ENCODE measurements at places on chromosomes 13 and 19.

DNA sequence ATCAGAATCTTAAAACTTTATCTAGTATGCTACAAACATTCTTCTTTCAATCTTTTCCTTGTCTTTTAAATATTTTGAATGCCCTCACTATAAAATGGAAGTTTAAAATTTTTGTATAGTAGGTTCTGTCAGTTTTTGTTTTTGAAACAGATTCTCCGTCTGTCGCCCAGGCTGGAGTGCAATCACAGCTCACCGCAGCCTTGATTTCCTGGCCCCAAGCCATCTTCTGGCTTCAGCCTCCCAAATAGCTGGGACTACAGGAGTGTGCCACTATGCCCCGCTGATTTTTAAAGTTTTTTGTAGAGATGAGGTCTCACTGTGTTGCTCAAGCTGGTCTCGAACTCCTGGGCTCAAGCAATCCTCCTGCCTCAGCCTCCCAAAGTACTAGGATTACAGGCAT lies 20.7 kb downstream of the PHF11 start:
- DNase-seq: no peak

- no peak for DNase-seq
These were observed 18.9 kb downstream of the ZNF563 start for GRCh38 chr19:12314553-12314952.

DNA sequence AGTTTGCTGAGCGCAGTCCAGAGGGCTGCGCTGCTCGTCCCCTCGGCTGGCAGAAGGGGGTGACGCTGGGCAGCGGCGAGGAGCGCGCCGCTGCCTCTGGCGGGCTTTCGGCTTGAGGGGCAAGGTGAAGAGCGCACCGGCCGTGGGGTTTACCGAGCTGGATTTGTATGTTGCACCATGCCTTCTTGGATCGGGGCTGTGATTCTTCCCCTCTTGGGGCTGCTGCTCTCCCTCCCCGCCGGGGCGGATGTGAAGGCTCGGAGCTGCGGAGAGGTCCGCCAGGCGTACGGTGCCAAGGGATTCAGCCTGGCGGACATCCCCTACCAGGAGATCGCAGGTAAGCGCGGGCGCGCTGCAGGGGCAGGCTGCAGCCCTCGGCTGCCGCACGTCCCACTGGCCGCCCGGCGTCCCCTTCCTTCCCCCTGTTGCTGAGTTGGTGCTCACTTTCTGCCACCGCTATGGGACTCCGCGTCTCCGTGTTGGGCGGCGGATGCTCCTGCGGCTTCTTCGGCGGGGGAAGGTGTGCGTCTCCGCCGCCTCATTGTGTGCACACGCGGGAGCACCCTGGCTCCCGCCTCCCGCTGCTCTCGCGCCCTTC lies 772 bp downstream of the GPC6 start:
- DNase-seq: peak; percentile 65

DNA sequence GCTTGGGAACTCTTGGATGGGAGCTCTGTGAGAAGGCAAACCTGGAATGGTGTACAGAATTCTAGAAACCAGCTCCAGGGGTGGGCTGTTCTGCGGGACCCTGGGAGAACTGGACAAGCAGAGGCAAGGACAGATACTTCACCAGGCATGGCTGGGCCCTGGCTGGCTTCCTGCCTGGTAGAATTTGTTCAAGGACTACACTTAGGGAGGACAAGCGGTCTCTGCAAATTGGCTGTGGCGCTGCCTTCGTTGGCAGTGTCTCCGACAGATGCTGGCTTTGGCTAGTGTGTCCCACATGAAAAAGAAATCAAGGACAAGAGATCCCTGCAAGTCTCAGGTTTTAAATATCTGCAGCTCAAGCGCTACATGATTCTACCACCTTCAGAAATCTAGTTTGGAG lies 12.4 kb downstream of the CEBPG start:
- no peak for DNase-seq

DNA sequence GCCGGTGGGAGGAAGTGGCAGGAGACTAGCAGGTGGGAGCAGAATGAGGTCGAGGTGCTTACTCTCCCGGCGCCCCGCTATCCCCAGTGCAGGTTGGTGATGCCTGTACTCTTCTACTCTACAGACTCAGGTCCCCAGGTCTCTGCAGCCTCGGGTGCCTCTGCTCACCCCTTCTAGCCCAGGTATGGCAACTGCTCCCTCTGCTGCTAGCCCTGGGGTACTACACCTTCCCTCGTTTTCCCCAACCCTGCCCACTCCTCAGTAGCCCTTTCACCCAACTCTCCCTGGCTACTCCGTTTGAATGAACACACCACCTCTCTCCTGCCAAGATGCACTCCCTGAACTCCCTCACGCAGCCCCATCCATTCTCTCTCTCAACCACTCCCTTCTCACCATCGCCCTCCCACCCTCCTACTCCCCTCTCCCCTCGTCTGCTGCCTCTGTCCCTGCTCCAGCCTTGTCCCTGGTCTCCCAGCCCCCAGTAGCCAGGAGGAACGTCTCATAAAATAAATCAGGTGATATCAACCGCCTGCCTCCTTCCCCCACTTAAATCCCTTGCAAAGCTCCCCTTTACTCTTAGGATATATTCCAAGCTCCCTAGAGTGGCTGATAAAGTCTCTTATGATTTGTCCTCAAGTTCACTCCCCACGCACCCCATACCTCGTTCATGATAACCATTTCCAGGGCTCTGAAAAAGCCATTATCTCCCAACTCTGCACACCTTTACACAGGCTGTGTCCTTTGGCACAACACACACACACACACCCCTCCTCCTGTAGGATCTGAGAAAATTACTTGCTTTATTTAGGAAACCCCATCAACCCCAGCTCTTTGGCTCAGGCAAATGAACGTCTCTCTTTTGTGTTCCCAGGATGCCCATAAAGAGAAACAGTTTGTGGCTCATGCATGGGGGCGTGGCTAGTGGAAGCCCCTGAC lies 8.2 kb upstream of the MEIS3 start:
- DNase-seq: peak; percentile 62

- DNase-seq: no peak
These were observed 167.8 kb downstream of the ZNF536 start for GRCh38 chr19:30539981-30540380.

DNA sequence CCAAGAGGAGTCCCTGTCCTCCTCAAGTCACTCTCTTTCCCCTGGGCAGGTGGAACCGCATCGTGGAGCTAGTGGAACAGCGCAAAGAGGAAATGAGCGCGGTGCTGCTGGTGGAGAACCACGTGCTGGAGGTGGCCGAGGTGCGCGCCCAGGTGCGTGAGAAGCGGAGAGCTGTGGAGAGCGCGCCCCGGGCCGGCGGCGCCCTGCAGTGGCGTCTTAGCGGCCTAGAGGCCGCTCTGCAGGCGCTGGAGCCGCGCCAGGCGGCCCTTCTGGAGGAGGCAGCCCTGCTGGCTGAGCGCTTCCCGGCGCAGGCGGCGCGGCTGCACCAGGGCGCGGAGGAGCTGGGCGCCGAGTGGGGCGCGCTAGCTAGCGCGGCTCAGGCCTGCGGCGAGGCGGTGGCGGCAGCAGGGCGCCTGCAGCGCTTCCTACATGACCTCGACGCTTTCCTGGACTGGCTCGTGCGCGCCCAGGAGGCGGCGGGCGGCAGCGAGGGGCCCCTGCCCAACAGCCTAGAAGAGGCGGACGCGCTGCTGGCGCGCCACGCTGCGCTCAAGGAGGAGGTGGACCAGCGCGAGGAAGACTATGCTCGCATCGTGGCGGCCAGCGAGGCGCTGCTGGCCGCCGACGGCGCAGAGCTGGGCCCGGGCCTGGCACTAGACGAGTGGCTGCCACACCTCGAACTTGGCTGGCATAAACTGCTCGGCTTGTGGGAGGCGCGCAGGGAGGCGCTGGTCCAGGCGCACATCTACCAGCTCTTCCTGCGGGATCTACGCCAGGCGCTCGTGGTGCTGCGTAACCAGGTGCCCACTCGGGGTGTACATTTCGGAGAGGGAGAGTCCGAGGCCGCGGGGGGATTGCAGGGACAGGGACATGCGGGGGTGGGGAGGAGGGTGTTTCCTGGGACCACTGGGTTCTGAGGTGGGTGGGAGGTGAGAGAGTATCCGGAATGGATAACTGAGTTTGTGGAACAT lies 52.8 kb downstream of the SPTBN4 start:
- DNase-seq: peak; percentile 44

DNA sequence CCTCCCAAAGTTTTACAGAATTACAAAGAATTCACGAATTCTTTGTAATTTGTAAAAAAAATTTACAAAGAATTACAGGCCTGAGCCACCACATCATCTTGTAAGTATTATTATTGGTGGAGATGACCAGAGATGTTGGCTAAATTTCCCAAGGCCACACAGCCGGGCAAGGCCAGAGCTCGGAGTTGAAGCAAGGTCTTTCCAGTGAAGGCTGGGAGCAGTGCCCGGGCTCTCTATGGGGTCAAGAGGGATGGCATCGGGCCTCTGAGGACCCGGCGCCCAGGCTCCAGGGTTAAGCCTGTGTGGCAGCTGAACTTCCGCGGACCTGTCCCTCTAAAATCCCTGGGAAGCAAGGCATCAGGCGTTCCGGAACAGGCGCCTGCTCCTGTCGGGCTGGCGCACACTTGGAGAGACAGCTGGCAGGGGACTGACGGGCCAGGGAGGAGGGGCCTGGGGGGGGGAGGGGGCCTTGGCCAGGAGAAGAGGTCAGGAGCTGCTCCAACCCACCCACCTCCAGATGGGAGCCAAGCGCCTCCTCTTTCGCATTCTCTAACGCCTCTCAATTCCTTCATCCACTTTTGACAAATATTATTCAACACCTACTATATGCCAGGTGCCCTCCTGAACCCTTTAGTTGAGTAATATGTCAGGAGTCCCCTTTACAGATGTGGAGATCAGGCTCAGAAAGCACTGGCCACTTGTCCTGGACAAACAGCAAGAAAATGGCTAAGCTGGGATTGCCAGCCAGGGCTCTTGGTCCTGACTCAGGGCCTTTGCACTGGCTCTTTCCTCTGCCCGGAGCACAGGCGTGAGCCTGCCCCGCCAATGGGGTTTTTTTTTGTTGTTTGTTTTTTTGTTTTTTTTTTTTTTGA lies 36.8 kb upstream of the SEMA6B start:
- DNase-seq: no peak

GRCh38 chr19:11181488-11181887 lies 15.9 kb downstream of the KANK2 start:
- no peak for DNase-seq

DNA sequence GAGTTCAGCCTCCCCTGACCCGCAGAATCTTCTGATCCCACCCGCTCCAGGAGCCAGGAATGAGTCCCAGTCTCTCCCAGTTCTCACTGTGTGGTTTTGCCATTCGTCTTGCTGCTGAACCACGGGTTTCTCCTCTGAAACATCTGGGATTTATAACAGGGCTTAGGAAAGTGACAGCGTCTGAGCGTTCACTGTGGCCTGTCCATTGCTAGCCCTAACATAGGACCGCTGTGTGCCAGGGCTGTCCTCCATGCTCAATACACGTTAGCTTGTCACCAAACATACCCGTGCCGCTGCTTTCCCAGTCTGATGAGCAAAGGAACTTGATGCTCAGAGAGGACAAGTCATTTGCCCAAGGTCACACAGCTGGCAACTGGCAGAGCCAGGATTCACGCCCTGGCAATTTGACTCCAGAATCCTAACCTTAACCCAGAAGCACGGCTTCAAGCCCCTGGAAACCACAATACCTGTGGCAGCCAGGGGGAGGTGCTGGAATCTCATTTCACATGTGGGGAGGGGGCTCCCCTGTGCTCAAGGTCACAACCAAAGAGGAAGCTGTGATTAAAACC lies 1.1 kb upstream of the APOE start:
- DNase-seq: no peak

GRCh38 chr13:74452176-74452575 lies 318.0 kb upstream of the KLF12 start:
- peak; percentile 61 for DNase-seq

DNA sequence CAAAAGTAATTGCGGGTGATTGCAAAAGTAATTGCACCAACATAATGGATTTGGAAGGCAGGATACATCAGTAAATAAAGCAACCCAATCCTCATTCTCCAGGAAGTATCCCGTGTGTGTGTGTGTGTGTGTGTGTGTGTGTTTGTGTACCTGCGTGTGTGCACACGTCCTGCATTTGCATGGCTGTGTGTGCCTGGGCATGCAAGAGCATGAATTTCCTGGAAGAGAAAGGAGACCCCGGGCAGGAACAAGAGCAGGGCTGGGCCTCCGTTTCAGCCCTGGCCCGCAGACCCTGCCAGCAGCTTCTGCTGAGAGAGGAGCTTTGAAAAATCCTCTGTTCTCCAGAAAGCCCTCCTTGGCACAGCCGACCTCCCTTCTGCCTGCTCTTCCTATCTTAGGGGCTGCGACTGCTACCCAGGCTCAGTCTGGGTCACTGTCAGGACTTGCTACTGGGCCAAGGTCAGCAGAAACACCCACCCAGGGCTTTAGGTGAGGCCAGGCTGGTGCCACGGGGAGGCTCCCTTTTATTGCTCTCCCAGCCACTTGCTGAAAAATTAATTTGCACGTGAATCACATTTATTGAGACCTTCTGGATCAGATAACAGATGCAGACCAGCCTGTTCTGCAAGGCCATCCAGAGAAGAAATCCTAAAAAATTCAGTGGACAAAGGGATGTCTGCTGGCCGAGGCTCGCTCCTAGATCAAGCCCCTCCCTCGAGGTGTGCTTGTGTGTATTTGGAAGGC lies 258.3 kb downstream of the ZNF536 start:
- DNase-seq: no peak

GRCh38 chr13:40148101-40148500 lies 492.6 kb downstream of the COG6 start:
- DNase-seq: peak; percentile 48

- no peak for DNase-seq
These were observed 14.7 kb downstream of the RAP2A start for GRCh38 chr13:97448503-97449251.

GRCh38 chr13:24286624-24287023 lies 22.8 kb upstream of the C1QTNF9 start:
- no peak for DNase-seq

- no peak for DNase-seq
These were observed 6.3 kb downstream of the GPR18 start for GRCh38 chr13:99251921-99252320.

DNA sequence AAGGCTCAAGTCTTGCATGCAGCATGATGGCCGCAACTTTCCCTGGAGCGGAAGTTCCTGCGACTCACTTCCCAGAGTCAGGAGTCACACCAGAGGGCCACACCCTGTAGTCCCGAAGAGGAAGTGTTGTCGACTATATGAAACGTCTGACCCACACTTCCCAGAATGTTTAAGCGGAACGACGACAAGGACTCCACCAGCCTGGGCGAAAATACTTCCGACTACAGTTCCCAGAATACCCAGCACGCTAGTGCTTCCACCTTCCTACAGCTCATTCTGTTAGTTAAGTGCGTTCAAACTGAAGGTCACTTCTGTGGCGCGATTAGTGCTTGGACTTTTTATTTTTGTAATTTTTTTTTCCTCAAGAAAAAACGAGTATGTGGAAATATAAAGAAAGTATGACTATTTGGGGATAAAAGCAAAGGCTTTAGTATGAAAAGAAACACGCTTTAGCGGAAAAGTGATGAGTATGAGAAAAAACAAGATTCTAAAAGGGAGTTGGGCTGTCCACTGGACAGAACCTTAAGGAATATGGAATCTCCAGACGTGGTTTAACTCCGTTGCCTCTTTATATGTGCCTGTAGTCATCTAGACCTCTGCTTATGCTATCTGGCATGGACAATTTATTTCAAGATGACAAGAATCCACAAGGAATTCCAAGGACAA lies 15.5 kb upstream of the ZNF112 start:
- no peak for DNase-seq

GRCh38 chr13:31160857-31161556 lies 697 bp downstream of the HSPH1 start:
- peak; percentile 85 for DNase-seq

GRCh38 chr19:46917002-46917401 lies 56.2 kb downstream of the ARHGAP35 start:
- DNase-seq: no peak

GRCh38 chr13:30932481-30933353 lies at the start of gene TEX26:
Gene TEX26 (plus strand): TSS chr13:30932656. CDS start chr13:30932716, 60 bp downstream.
- peak; percentile 54 for DNase-seq

- DNase-seq: peak; percentile 7
These were observed 1194.0 kb downstream of the PCDH9 start for GRCh38 chr13:66036024-66036614.

Data from choroid plexus epithelial cell (primary cell).